ENCODE measurements at places on chromosomes 5 and 9. TPM values are rescaled to one million over a fixed set of nuclear protein-coding genes. Genes with fewer than 3 reads are reported as not detected.

SMIM33 gene
- polyA plus RNA-seq, result not detected

UGT3A2 gene
- 20.6 TPM for polyA plus RNA-seq

DBH gene
- 0.24 TPM for polyA plus RNA-seq

- DNase-seq, result no peak
Measured at GRCh38 chr9:78676009-78676408, 379.1 kb downstream of the PSAT1 start.

- no peak for DNase-seq
Measured at GRCh38 chr5:163540696-163541095, 35.3 kb downstream of the MAT2B start.

Data from H1 (cell line).